Heart right ventricle (tissue), 16 donors: ENCODE measurements at places on chromosomes 12 and 14.

GRCh38 chr12:50477241-50477832 lies 27.4 kb upstream of the DIP2B start:
- no peak for DNase-seq

DNA sequence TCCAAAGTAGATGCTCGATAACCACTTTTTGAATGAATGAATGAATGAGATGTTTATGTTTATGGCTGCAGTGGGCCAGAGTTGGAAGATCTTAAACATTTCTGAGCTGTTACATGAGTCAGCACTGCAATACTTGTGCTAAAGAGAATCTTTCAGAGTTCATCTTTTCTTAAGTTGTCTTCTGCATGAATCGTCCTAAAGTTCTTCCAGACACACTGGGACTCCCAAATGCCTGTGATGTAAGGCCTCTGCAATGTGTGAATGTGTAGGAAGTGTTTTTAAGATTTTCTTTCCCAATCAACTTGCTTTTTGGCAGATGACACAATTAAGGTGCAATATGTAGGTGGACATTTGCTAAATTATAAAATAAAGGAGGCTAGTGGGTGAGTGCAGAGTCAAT lies 50.3 kb upstream of the TRIM9 start:
- DNase-seq: no peak

DNA sequence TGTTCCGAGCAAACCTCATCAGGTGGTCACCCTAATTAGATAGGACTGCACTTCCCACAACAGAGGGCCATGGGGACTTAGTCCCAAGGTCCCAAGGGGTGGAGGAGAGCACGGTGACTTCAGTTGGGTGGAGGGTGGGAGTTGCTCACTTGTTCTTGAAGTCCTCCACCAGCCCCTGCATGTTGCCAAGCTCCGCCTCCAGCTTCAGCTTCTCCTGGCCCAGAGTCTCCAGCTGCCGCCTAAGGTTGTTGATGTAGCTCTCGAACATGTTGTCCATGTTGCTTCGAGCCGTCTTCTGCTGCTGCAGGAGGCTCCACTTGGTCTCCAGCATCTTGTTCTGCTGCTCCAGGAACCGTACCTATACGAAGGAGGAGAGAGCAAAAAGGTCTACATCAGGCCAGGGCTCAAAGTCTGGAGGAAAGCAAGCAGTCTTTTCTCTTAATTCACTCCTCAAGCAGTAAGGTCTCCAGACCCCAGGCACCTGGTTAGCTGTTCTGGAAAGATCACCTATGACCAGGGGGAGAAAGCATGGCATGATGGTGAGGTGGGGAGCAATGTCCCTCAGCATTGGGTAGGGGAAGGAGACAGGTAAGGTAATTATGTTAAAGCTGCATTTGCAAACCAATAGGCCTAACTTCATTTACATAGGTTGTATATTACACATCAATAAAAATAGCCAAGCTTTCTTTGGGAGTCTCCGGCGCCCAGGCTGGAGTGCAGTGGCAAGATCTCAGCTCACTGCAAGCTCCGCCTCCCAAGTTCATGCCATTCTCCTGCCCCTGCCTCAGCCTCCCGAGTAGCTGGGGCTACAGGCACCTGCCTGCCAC lies 2.9 kb downstream of the KRT8 start:
- DNase-seq: no peak

DNA sequence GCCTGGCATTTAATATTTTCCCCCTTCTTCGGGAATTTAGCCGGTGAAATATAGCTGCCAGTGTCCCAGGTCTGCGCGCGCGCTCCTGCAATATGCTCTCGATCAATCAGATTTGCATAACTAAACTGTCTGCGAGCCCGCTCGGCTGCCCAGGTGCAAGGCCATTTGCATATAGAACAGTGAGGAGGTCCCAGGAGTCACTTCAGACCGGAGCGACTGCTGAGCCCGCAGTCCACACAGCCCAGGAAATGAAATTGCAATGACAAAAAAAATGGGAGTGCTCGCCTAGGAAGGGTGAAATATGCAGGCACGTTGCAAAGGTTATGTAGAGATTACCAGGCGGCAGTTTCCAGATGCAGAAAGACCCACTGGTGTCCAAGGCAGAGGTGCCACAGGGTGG lies 228.5 kb downstream of the VRK1 start:
- DNase-seq: no peak

DNA sequence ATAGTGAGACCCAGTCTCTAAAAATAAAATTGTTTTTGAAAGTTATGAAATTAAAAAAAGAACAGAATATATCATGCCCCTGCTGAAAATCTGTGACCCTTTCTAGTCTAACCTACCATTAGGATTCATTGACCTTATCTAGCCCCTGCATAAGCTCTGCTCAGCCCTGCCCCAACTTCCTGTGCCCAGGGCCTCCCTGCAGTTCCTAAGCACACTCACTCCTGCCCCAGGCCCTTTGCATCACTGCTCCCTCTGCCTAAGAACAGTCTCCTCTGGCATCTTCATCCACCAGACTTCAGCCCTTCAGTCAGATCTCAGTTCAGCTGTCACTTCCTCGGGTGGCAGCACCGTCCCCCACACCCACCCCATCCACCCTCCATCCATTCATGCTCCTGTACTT lies 55.4 kb downstream of the SCARB1 start:
- DNase-seq: no peak

GRCh38 chr12:64673490-64674169 lies 63.3 kb downstream of the RASSF3 start:
- no peak for DNase-seq

- no peak for DNase-seq
Observed at GRCh38 chr12:99393763-99394162, 253.8 kb upstream of the GARIN6 start.

- DNase-seq: no peak
Observed at GRCh38 chr12:19316425-19316824, 122.9 kb upstream of the AEBP2 start.

DNA sequence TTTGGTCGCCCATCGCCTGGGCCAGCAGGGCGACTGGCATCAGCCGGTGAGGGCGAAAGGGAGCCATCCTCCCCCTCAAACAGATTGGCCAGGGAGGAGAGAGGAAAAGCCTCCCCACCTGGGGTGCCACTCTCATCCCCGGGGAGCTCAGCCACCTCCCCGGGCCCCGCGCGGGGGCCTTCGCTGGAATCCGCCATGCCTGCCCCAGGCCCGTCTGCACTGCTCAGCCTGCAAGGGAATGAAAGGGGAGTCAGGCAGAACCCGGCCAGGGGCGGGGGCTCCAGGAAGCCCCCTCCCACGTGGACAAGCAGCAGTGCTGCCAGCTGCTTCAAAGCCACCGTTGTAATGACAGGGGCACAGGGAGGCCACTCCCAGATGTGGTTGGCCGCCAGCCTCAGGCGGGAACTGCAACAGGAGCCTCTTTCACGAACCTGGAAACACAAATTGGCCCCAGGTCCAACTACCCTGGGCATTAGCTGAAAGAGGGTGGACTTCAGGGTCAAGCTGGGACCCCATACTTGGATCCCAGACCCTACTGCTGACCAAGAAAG lies 18.5 kb downstream of the TRPV4 start:
- DNase-seq: no peak

DNA sequence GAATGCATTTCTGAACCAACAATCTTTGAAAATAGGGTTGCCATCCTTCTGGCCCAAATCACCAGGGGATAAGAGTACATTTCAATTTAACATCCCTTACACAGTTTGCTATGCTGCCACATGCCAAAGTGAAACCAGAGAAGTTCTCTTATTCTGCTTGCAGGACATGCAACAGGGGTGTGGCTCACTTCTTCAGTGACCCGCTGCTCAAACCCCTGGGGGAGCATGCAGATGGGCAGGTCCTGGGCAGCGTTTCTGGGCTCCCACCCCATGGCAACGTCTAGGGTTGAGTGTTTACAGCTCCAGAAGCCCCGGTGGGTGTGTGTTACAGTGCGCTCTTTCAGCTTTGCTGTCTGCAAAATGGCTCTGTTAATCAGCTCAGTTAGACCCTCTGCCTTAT lies 1306.3 kb upstream of the TMEM132C start:
- no peak for DNase-seq

- no peak for DNase-seq
Observed at GRCh38 chr14:68182492-68182891, 362.9 kb downstream of the RAD51B start.

GRCh38 chr12:120529641-120530417 lies 871 bp upstream of the COQ5 start:
- DNase-seq: no peak

DNA sequence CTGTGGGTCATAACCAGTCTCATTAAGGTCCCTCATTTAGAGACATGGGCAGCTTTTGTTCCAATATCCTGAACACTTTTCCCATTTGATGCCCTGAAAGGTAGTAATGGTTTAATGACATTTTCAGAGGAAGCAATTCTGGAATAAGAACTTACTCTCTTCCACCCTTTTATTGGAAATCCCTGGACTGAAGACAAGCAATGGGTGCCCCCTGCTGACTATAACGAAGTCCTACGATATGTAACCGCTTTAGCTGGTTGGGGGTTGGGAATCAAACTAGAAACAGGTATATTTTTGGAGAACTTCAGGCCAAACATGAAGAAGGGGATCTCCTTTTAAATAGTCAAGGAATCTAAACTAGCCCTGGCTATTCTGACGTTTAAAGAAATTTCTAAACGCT lies 20.5 kb downstream of the SARNP start:
- no peak for DNase-seq

DNA sequence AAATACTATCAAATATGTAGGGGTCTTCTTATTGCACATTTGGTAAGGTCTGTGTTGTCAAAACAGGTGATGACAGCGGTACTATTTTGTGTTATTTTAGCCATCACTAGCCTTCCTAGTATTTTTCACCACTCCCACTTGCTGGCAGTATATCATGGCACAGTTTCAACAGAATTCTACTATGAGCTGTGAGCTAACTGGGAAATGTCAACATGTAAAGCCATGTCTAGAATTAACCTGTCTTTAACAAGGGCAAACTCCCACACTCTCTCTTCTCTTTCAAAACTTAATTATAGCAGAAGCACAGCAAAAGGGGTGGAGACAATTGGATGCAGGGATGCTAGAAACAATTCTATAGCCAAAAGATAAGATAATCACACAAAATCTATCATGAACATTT lies 253.4 kb downstream of the PAX9 start:
- no peak for DNase-seq

DNA sequence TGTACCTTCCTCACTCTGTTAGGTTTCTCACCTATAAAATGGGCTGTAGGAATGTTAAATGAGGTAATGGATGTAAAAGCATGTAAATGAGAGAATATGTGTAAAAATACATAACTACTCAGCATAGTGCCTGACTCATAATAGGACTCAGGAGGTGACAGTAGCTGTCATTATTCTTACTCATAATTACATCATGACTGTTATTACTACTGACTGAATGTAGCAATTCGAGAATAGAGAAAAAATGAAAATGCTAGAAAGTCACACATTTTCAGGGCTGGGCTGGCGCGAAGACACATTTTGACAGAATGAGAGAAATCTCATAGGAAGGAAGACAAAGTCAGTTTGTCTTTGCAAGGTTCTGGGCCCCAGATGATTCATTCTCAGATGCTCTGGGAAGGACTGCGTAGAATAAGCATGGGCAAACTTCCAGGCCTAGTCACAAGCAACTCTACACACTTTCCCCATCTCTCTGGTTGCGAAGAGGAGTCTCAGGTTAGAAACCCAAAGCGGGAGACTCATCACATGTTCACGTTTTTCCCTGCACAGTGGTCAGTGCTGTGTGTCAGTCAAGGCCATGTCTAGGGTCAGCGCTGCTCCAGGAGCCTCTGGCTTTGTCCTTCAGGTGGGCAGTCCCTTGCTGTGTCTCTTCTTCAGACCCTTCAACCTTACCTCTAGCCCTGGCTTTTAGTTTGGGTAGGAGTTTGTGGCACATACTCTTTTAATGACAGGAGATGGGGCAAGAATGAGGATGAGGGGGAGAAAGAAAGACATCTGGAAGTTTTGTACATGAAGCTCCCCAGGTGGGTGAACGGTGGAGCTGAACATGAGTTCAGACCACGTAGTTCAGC lies 8.4 kb downstream of the GPRC5A start:
- no peak for DNase-seq

DNA sequence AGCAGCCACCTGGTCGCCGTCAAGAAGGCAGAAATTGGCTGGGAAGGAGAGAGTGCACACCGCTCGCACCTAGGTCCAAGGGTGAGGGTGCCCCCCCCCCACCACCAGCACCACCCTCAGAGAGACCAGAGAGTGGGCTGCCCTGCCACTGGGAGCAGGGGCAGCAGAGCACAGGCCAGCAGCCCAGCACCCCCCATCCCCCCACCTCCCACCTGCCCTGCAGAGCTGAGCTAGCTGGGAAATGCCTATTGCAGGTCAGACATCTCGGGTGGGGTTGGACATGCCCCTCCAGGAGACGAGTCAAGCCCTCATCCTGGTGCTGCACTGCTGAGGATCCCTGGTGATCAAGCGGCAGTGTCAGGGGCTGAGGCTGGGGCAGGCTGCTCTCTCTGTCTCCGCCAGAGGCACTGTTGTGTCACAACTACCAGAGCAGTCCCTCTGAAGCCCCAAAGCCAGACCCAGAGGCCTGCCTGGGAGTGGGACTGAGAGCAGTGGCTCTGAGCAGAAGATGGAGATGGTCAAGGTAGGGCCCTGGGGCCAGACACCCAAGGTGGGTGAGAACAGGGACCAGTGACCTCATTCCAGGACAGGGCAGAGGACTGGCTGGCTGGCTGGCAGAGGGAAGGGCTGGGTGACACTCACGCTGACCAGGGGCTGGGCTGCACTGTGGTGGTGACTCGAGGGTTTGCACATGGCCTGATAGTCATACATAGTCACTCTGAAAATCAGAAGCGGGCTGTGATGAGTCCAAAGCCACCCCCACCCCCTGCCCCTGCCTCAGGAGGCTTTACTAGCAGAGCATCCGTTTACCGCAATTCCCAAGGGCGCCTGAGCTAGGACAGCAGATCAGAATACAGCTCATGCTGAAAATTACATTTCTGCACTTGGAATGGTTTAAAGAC lies 19.7 kb upstream of the LRTM2 start:
- no peak for DNase-seq

DNA sequence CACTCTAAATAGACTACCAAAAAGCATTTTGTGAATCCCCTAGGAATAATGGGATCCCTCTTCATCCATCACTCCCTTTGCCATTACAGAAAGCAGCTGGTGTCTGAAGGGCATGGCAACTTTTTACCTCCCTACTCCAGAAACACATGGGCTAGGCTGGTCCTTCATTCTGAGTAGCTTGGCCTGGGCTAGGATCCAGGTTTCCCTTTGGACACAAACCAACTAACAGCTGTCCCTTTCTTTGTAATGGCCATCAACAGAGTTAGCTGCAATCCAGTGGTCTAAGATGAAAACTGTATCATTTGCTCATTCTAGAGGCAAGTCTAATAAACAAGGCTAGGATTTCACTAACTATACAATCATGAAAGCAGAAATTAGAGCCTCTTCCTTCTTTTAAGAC lies 7.4 kb downstream of the GRIN2B start:
- DNase-seq: no peak

- no peak for DNase-seq
Observed at GRCh38 chr12:111471236-111471635, 65.5 kb downstream of the SH2B3 start.
